ENCODE measurements at places on chromosomes 13 and 19.

DNA sequence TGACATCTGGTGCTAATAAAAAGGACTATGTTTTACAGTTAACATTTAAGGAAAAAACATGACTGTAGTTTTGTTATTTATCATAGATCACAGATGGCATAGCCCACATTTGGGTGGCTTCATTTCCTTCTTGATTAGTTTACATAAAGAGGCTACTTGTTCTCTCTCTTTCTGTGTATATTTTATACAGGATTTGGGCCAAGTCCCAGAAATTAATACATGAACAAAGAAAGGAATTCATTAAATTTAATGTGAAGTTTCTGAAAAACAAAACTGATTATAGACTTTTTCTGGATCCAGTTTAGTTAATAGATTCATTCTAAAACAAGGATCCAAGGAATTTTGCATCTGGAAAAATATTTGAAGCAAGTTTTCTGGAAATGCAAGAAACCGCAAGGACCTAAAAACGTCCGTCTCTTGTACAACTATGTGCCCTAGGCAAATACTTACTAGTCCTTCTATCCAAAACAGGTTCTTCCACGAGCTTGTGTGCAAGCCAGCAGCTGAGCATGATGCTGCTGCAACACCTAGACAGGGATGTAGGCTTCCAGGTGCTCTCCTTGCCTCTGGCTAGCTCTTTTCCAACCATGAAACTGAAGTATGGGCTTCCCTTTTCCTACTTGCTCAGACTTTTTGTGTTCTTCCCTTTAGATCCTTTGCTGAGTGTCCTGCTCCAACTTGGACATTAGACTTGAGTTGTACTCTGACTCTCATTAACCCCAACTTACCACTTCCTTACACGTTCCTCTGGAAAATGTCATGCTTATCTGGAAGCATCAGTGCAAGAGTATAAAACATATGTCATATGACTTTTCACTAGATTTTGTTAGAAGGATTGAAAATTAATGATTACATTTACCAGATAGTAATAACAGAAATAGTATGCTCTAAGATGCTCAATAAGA, 161.5 kb upstream of the STARD13 start:
- DNase-seq = peak; percentile 18

DNA sequence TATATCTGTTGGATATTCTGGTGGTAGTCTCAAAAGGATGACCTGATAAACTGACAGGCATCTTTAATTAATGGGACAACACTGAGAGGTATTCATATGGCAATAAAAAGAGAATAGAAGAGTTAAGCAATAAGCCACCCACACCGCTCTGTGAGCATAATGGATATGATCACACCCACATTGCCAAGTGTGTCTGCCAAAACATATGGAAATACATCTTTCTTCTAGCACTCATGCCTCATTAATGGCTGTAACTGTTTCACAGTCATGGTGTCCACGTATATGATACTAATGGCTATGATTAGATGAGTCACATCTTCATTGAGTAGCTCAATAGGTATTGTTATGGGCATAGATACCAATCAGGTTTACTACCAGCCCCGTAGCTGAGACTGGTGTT, 13.1 kb downstream of the IGFL3 start:
- no peak for DNase-seq

GRCh38 chr13:61415058-61415721, 459 bp downstream of the PCDH20 start:
- DNase-seq = peak; percentile 88

DNA sequence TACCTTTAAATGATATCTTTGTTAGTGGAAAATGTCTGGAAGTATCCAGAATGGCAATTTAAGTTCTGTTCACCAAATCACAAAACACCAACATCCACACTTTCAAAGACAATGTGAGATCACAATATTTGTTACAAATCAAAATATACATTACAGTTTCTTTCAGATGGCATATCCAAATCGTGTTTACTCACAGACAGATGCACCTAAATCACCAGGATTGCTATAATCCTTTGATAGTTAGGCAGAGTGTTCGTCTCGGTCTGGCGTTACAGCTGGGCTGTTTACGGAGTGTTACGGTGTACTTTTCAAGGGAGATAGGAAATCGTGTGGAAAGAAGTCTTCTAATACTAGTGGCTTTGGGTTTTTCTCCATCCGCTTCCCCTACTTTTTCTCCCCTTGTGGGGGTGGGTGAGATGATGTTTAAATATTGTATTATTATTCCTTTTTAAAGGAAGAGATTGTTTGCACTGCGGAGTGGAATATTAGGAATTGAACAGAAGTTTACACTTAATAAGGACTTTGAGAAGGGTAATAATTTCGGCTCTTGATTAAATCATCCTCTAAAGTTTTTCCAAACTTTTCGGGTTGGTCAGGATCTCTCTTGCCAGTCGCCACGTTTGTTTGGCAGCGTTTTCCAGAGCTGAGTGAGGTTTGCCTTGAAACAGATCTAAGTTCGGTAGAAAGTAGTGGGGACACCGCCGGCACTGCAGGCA, 1.8 kb downstream of the MAB21L1 start:
- no peak for DNase-seq

GRCh38 chr13:112859128-112859816, 109.7 kb upstream of the MCF2L start:
- no peak for DNase-seq

DNA sequence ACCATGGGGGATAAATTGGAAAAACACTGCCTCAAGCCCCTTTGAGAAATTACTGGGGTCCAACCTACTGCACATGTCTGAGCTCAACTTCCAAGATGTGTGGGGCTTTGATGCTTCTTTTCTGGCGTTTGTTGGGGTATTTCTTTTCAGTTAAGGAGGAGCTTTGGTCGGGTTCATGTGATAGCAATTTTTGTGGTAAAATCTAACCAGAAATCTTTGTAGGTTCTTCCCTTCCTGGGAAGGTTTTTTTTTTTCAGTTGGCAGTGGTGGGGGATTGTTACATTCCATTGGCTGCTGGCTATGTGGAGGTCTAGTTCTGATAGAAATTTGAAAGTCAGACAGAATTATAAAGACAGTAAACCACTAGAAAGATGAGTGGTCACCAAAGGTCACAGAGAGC, 327.8 kb downstream of the ATP8A2 start:
- DNase-seq = no peak

GRCh38 chr19:36014012-36014924, at the start of gene ALKBH6:
ALKBH6 (minus strand) TSS chr19:36014213; CDS start chr19:36013397, 816 bp downstream.
- DNase-seq = peak; percentile 99

DNA sequence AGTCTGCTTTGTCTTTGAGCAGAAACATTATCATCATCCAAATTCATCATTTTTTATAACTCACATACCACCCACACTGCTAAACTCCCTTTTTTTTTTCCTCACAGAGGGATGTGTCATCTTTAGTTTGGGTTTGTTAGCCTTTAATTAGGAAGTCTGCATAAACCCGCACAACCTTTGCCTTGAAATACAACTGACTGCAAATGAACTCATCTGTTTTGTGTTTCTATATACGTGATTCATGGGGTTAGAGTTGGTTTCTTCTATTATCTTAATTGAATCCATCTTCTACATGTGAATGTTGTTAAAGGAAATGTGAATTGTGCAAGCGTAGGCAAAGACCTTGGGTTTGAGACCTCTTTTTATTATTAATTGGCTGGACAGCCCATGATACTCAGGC, 102.7 kb downstream of the SLAIN1 start:
- DNase-seq = no peak

- DNase-seq = no peak
Observed at GRCh38 chr13:48562296-48563066, 29.6 kb upstream of the RCBTB2 start.
